Vagina (tissue), 2 donors: ENCODE measurements at places on chromosomes 1 and 21. TPM values are rescaled to one million over a fixed set of nuclear protein-coding genes. Genes with fewer than 3 reads are reported as not detected.

- H3K27me3 ChIP-seq: no peaks in the 10 kb centered on the region
- H3K36me3 ChIP-seq: no peaks in the 10 kb centered on the region
- no peaks in the 10 kb centered on the region for H3K4me1 ChIP-seq
- no peak overlapping the region for H3K27ac ChIP-seq
Measured at GRCh38 chr1:107748531-107748930, 216.4 kb downstream of the VAV3 start.

- H3K4me3 ChIP-seq: peak overlapping the region; percentile 2
- DNase-seq: no peak
- H3K36me3 ChIP-seq: no peaks in the 10 kb centered on the region
- H3K27ac ChIP-seq: no peak overlapping the region
- peaks cover 31% of the 10 kb centered on the region for H3K4me1 ChIP-seq
- H3K27me3 ChIP-seq: no peaks in the 10 kb centered on the region
Measured at GRCh38 chr1:226608699-226609505, 60.3 kb downstream of the STUM start.

DNA sequence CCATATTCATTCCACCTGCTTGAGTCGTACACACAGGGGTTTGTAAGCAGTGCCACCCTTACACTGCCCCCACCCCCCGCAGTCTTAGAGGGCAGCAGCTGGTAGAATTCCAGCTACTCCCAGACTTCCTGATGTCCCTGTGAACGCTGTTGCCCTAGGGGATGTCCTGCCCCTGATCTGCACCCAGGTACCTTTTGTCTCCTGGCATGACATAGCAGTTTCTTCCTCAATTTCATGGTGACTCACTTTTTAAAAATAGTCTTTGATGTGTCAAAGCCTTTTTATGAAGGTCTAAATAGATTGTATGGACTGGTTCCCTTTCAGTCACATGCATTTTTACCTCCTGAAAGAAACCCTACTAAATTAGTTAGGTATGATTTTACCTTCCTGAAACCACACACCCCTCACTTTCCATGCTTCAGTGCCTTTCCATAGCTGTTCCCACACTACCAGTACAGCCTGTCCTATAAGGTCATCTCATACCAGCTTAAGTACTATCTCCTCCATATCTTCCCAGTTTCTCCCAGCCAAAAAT, 76.4 kb downstream of the ST3GAL3 start:
- peaks cover 27% of the 10 kb centered on the region for H3K4me1 ChIP-seq
- no peak for DNase-seq
- H3K27ac ChIP-seq: no peak overlapping the region
- H3K36me3 ChIP-seq: no peaks in the 10 kb centered on the region

- no peaks in the 10 kb centered on the region for H3K27me3 ChIP-seq
- no peak overlapping the region for H3K27ac ChIP-seq
- DNase-seq: no peak
- H3K36me3 ChIP-seq: no peaks in the 10 kb centered on the region
- no peaks in the 10 kb centered on the region for H3K4me1 ChIP-seq
- no peak overlapping the region for H3K4me3 ChIP-seq
Measured at GRCh38 chr1:84489766-84490165, 10.7 kb downstream of the RPF1 start.

GRCh38 chr1:168266644-168267186, 14.0 kb upstream of the TBX19 start:
- H3K36me3 ChIP-seq: no peaks in the 10 kb centered on the region
- peaks cover 4% of the 10 kb centered on the region for H3K4me1 ChIP-seq
- H3K27me3 ChIP-seq: no peaks in the 10 kb centered on the region
- H3K27ac ChIP-seq: no peak overlapping the region
- no peak for DNase-seq
- H3K4me3 ChIP-seq: no peak overlapping the region

DNA sequence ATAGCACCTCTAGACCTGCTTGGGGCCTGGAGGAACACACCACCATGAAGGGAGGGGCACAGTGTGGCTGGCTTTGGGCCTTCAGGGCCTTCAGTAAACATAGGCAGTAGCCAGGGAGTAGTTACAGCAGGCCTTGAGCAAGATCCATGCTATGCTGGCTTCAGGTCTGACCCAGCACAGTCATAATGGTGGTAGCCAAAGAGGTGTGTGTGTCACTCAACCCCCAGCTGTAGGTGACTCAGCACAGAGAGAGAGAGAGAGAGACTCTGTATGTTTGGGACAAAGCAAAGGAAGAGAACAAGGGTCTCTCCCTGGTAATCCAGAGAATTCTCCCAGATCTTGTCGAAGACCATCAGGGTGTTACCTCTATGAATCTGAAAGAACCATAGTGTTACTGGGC, 250.5 kb upstream of the PKN2 start:
- no peaks in the 10 kb centered on the region for H3K4me1 ChIP-seq
- no peaks in the 10 kb centered on the region for H3K27me3 ChIP-seq
- DNase-seq: no peak
- H3K36me3 ChIP-seq: no peaks in the 10 kb centered on the region
- no peak overlapping the region for H3K27ac ChIP-seq

GRCh38 chr21:17699524-17700189, 87.0 kb upstream of the BTG3 start:
- DNase-seq: no peak
- H3K27ac ChIP-seq: no peak overlapping the region
- no peak overlapping the region for H3K4me3 ChIP-seq
- no peaks in the 10 kb centered on the region for H3K36me3 ChIP-seq
- no peaks in the 10 kb centered on the region for H3K27me3 ChIP-seq

- H3K4me3 ChIP-seq: no peak overlapping the region
- no peak for DNase-seq
- no peaks in the 10 kb centered on the region for H3K4me1 ChIP-seq
- no peak overlapping the region for H3K27ac ChIP-seq
Measured at GRCh38 chr1:234072793-234073192, 168.3 kb downstream of the SLC35F3 start.

DNA sequence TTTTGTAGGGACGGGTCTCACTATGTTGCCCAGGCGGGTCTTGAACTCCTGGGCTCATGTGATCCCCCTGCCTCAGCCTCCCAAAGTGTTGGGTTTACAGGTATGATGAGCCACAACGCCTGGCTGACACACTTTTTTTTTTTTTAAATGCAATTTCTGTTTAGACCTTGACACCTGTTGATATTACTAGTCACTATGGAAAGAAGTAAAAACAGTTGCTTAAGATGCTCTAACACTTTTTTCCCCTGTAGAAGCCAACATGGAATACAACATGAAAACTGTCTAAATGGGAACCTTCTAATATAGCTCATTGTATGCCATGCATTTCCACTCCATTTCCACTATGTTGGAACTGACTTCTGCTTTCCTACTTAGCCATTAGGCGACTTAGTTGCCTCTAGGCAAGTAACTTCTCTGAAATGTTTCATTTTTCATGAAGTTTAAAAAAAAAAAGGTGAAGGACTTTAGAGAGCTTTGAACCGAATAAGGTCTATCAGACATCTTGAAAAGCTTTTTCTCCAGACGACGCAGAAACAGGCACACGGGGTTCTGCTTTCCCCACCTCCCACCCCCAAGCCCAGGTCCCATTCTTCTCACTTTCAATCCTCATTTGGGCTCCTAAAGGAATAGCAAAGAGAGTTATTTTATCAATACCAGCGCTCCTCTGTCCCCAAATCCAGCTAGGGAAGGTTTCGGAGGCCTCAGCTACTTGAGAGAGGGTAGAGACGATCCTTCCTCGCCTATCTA, 648 bp upstream of the DR1 start:
- H3K4me1 ChIP-seq: peaks cover 23% of the 10 kb centered on the region
- peak overlapping the region; percentile 96 for H3K4me3 ChIP-seq
- H3K27ac ChIP-seq: peak overlapping the region; percentile 96
- DNase-seq: no peak
- no peaks in the 10 kb centered on the region for H3K27me3 ChIP-seq
- no peaks in the 10 kb centered on the region for H3K36me3 ChIP-seq

IL12RB2 gene
- total RNA-seq: 0.74 TPM

GRCh38 chr1:29453502-29454240, 217.3 kb downstream of the PTPRU start:
- H3K27me3 ChIP-seq: no peaks in the 10 kb centered on the region
- no peaks in the 10 kb centered on the region for H3K36me3 ChIP-seq
- no peak overlapping the region for H3K4me3 ChIP-seq
- DNase-seq: no peak
- H3K4me1 ChIP-seq: no peaks in the 10 kb centered on the region

DNA sequence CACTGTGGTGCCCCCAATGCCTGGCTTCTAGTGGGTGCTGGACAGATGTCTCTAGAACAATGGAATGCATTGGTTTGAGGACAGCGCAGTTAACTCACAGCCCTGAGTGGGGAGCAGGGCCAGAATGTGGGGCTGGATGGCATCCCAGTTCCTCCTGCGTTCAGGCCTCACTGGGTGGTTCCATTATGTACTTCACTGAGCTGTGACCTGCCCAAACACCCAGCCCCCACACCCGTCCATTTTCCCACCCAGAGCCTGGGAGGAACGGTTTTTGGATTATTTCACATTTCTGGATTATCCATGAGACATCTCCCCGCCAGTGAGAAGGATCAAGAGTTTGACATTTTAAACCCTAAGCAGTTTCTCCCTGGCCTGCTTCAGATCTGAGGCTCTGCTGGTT, 55.3 kb upstream of the WASF2 start:
- peak overlapping the region; percentile 99 for H3K27ac ChIP-seq
- DNase-seq: no peak
- H3K4me1 ChIP-seq: peaks cover 73% of the 10 kb centered on the region
- H3K4me3 ChIP-seq: no peak overlapping the region
- no peaks in the 10 kb centered on the region for H3K27me3 ChIP-seq

DNA sequence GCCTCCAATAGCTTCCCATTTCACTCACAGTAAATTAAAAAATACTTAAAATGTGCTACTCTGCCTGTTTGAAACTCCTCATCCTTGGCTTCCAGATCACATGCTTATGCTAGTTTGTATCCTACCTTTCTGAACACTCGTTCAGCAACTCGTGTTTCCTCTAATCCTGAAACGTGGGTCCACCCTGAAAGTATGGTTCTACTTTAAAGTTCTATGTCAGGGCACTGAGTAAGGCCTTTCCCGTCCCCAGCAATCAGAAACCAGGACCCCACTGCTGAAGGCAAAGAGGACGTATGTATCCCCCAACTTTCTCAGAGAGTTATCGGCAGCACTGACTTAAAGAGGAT, 419 bp upstream of the TSEN15 start:
- H3K4me1 ChIP-seq: peaks cover 30% of the 10 kb centered on the region
- H3K27me3 ChIP-seq: no peaks in the 10 kb centered on the region
- peak overlapping the region; percentile 79 for H3K27ac ChIP-seq
- peak overlapping the region; percentile 88 for H3K4me3 ChIP-seq
- DNase-seq: no peak

KIAA1614 gene
- total RNA-seq: 13.0 TPM

GRCh38 chr1:235500971-235501540, 3.2 kb downstream of the B3GALNT2 start:
- no peak overlapping the region for H3K4me3 ChIP-seq
- peaks cover 23% of the 10 kb centered on the region for H3K4me1 ChIP-seq
- DNase-seq: no peak
- no peak overlapping the region for H3K27ac ChIP-seq
- no peaks in the 10 kb centered on the region for H3K36me3 ChIP-seq
- no peaks in the 10 kb centered on the region for H3K27me3 ChIP-seq

OR14K1 gene
- total RNA-seq: 1.5 TPM

RGS8 gene
- not detected for total RNA-seq

DNA sequence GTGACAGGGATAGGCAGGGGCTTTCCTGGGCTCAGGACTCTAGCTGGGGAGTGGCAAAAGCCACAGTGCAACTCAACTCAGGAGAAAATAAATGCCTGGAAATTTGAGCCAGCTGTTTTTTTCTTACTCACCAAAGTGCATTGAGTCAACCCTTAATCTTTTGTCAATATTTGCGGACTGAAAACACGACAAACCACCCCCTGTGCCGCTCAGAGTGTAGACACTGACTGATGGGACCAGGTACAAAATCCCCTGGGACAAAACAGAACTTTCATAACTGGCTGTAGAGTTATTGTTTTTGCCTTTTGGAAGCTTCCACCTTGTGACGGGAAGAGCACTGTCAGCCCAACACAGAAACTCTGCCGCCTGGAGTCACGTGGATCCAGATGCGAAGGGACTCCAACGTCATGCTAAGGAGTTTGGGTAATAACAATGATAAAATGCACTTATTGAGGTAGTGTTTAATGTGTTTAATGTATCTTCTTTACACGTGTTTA, 164.6 kb downstream of the PLPP3 start:
- no peak for DNase-seq
- H3K27ac ChIP-seq: no peak overlapping the region
- H3K4me3 ChIP-seq: no peak overlapping the region
- no peaks in the 10 kb centered on the region for H3K4me1 ChIP-seq
- H3K36me3 ChIP-seq: no peaks in the 10 kb centered on the region

DNA sequence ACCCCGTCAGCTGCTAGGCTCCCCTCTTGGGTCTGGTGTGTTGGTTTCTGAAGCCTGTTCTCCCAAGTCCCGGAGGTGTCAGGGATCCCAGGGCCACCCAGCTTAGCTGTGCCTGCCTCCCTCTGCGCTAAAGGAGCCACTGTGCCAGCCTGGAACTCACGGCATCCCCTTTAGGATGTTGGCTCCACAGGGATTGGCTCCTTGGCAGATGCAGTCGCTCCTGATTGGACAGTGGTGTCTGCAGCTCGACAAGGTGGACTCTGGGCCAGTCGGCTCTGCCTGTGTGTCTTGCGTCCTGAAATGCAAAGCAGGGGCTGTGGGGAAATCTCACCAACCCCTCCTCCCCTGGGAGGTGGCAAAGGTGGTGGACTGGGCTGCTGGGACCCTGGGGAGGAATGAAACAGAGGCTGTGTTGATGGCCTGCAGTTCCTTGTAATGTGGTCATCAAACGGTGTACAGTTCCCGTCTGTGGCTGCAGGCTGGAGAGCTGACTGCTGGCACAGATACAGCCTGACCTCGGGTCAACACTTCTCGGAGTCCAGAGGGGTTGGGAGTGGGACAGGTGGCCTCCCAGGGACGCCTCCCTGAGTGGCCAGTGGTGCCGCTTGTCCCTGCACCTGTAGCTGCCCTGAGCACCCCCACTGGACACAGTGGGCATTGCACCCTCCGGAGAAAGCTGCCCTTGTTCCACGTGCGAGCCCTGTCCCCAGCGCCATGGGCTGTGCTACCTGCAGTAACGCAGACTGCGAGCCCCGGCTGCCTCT, 11.5 kb upstream of the KCNAB2 start:
- no peaks in the 10 kb centered on the region for H3K36me3 ChIP-seq
- no peak overlapping the region for H3K4me3 ChIP-seq
- no peak for DNase-seq
- H3K27ac ChIP-seq: no peak overlapping the region
- no peaks in the 10 kb centered on the region for H3K4me1 ChIP-seq
